ENCODE measurements at places on chromosomes 7 and 10. TPM values are rescaled to one million over a fixed set of nuclear protein-coding genes. Genes with fewer than 3 reads are reported as not detected.

DNA sequence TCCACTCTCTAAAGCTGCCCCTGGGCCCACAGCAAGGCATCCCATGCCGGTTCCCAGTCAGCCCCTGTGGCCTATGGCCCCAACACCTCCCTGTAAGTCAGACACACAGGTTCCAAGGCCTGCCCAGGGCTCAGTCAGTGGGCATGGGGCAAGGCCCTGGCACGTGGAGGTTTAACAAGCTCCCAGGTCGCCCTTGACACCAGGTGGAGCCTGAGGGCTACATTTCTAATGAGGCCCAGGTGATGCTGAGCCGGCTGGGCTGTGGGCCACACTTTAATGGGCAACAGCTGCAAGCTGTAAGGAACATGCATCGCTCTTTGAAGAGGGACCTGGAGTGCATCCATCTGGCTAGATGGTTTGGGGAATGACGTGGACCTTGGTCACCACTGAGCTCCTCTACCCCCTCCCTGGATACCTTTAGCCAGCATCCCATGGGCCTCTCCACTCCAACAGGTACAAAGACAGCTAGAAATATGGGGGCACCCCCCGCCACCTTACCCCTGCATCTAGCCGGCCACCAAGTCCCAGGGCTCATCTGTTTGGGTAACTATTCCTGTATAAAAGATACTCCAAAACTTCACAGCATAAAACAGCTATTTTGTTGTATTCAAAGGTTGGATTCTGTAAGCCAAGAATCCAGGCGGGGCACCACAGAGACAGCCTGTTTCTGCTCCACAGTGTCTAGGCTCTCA, 122.5 kb downstream of the OAT start:
- H3K4me3 ChIP-seq = no peak overlapping the region
- no peak overlapping the region for H3K27ac ChIP-seq
- H3K27me3 ChIP-seq = no peaks in the 10 kb centered on the region
- no peaks in the 10 kb centered on the region for H3K36me3 ChIP-seq

GRCh38 chr10:50404021-50404773, 152.9 kb upstream of the ASAH2 start:
- H3K36me3 ChIP-seq = no peaks in the 10 kb centered on the region
- H3K27me3 ChIP-seq = no peaks in the 10 kb centered on the region
- DNase-seq = no peak

- H3K36me3 ChIP-seq = no peaks in the 10 kb centered on the region
- no peaks in the 10 kb centered on the region for H3K4me1 ChIP-seq
- no peak overlapping the region for H3K27ac ChIP-seq
Observed at GRCh38 chr7:156038345-156038744, 226.1 kb upstream of the SHH start.

- no peak for DNase-seq
- no peak overlapping the region for H3K27ac ChIP-seq
- no peaks in the 10 kb centered on the region for H3K4me1 ChIP-seq
- H3K4me3 ChIP-seq = no peak overlapping the region
- H3K36me3 ChIP-seq = no peaks in the 10 kb centered on the region
- no peaks in the 10 kb centered on the region for H3K27me3 ChIP-seq
Observed at GRCh38 chr7:122983261-122983660, 12.2 kb downstream of the TAS2R16 start.

GRCh38 chr10:124743191-124744101, 732 bp downstream of the FAM53B start:
- DNase-seq = peak; percentile 92
- H3K36me3 ChIP-seq = no peaks in the 10 kb centered on the region
- peak overlapping the region; percentile 89 for H3K27ac ChIP-seq
- no peaks in the 10 kb centered on the region for H3K27me3 ChIP-seq
- peak overlapping the region; percentile 74 for H3K4me3 ChIP-seq

TMEM196 gene
- total RNA-seq = not detected

GRCh38 chr7:83541187-83541960, 107.6 kb downstream of the SEMA3E start:
- H3K36me3 ChIP-seq = no peaks in the 10 kb centered on the region
- H3K27ac ChIP-seq = no peak overlapping the region
- no peaks in the 10 kb centered on the region for H3K27me3 ChIP-seq
- no peak for DNase-seq

GRCh38 chr7:44050121-44050914, 5.8 kb downstream of the DBNL start:
- H3K4me1 ChIP-seq = peaks cover 32% of the 10 kb centered on the region
- H3K4me3 ChIP-seq = no peak overlapping the region
- DNase-seq = no peak
- no peaks in the 10 kb centered on the region for H3K27me3 ChIP-seq
- no peak overlapping the region for H3K27ac ChIP-seq

SLC18A2 gene
- 1.7 TPM for total RNA-seq

DNA sequence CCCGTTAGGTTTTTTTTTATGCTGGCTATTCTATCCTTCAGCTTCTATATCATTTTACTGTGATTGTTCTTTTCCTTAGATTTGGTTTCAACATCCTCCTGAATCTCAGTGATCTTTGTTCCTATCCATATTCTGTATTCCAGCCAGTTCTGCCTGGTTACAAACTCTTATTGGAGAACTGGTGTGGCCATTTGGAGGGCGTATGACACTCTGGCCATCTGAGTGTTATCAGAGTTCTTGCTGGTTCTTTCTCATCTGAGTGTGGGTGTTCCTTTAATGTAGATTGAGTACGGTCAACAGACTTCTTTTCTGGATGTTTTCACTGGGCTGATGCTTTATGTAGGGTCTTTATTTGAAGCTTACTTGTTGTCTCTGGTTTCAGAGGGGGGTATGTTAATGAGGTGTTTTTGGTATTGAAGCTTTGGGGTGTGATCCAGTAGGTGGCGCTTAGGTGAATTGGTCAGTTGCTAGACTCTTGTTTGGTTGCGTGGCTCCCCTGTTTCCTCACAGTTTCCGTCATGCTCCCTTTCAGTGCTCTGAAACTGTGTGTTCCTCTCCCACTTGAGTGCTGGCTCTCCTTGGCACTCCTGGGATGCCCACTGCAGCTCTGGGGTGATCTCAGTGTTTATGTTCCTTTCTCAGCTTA, 80.7 kb downstream of the FANK1 start:
- no peaks in the 10 kb centered on the region for H3K4me1 ChIP-seq
- no peaks in the 10 kb centered on the region for H3K36me3 ChIP-seq
- no peak overlapping the region for H3K4me3 ChIP-seq
- peak; percentile 57 for DNase-seq

- H3K27me3 ChIP-seq = no peaks in the 10 kb centered on the region
- no peak for DNase-seq
- H3K27ac ChIP-seq = peak overlapping the region; percentile 13
- no peaks in the 10 kb centered on the region for H3K36me3 ChIP-seq
Observed at GRCh38 chr10:110081911-110082310, 74.1 kb downstream of the ADD3 start.

YKT6 gene
- total RNA-seq = 79.5 TPM

CACNB2 gene
- total RNA-seq = 73.5 TPM

GRCh38 chr10:61279400-61279799, 173.8 kb downstream of the TMEM26 start:
- H3K4me1 ChIP-seq = peaks cover 39% of the 10 kb centered on the region
- no peaks in the 10 kb centered on the region for H3K36me3 ChIP-seq
- no peak overlapping the region for H3K4me3 ChIP-seq
- H3K27me3 ChIP-seq = no peaks in the 10 kb centered on the region
- DNase-seq = no peak

NACAD gene
- total RNA-seq = 7.5 TPM

DNA sequence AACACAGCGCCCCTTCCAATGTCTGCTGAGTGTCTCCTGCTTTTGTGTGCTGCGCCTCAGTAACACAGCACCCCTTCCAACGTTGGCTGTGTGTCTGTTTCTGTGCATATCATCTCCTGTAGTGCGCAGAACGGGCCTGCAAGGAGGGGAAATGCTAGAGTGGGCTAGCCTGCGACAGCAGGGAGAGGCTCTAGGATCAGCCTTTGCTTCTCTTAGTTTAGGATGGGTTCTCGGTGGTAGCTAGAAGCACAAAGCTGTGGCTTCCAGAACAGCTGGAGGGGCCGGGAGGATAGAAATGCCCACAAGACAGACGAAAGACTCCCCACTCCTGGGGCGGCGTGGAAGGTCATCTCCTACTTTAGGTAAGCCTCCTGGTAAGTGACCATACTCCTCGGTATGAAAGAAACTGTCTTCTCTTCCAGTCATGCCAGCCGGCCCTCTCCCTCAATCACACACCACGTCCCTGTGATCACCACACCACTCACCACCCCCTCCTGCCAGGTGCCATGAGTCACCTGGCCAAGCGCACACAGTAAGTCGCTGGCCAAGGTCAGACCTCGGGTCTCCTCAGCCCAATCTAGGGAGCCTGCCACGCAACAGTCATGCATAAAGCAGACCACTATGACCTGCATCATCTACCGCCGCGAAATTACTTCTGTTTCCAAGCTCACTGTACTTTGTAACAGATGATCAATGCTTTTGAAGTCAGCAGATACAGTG, 4.8 kb downstream of the PITRM1 start:
- peaks cover 9% of the 10 kb centered on the region for H3K4me1 ChIP-seq
- peaks cover 73% of the 10 kb centered on the region for H3K36me3 ChIP-seq
- H3K27ac ChIP-seq = no peak overlapping the region
- no peak overlapping the region for H3K4me3 ChIP-seq

CYP2C19 gene
- total RNA-seq = not detected

GRCh38 chr10:114681542-114681941, 23.5 kb upstream of the ABLIM1 start:
- no peaks in the 10 kb centered on the region for H3K36me3 ChIP-seq
- no peaks in the 10 kb centered on the region for H3K27me3 ChIP-seq
- peaks cover 51% of the 10 kb centered on the region for H3K4me1 ChIP-seq
- no peak for DNase-seq
- peak overlapping the region; percentile 47 for H3K27ac ChIP-seq

APBB1IP gene
- total RNA-seq = 6.2 TPM

PRR15 gene
- 0.65 TPM for total RNA-seq

AMPH gene
- total RNA-seq = 5.0 TPM

GRCh38 chr10:12656518-12657142, 307.3 kb downstream of the CAMK1D start:
- no peak for DNase-seq
- H3K4me3 ChIP-seq = no peak overlapping the region
- H3K27me3 ChIP-seq = no peaks in the 10 kb centered on the region
- H3K4me1 ChIP-seq = no peaks in the 10 kb centered on the region

NANOS1 gene
- 8.0 TPM for total RNA-seq

GRCh38 chr10:60399328-60399727, 9.7 kb upstream of the ANK3 start:
- H3K4me3 ChIP-seq = peak overlapping the region; percentile 18
- H3K27ac ChIP-seq = no peak overlapping the region
- no peaks in the 10 kb centered on the region for H3K27me3 ChIP-seq
- DNase-seq = no peak

ATP6V0A4 gene
- total RNA-seq = not detected

GRCh38 chr10:28631896-28632583, 45.3 kb upstream of the BAMBI start:
- H3K4me1 ChIP-seq = peaks cover 8% of the 10 kb centered on the region
- no peak for DNase-seq
- no peaks in the 10 kb centered on the region for H3K27me3 ChIP-seq
- H3K4me3 ChIP-seq = no peak overlapping the region
- H3K36me3 ChIP-seq = no peaks in the 10 kb centered on the region

GRCh38 chr7:25792586-25792985, 359.4 kb upstream of the NFE2L3 start:
- no peak overlapping the region for H3K4me3 ChIP-seq
- H3K27me3 ChIP-seq = no peaks in the 10 kb centered on the region
- peak overlapping the region; percentile 28 for H3K27ac ChIP-seq
- DNase-seq = no peak
- H3K4me1 ChIP-seq = peaks cover 14% of the 10 kb centered on the region

GRCh38 chr7:1698951-1699350, 28.9 kb downstream of the ELFN1 start:
- no peaks in the 10 kb centered on the region for H3K27me3 ChIP-seq
- no peaks in the 10 kb centered on the region for H3K4me1 ChIP-seq
- DNase-seq = no peak

DNA sequence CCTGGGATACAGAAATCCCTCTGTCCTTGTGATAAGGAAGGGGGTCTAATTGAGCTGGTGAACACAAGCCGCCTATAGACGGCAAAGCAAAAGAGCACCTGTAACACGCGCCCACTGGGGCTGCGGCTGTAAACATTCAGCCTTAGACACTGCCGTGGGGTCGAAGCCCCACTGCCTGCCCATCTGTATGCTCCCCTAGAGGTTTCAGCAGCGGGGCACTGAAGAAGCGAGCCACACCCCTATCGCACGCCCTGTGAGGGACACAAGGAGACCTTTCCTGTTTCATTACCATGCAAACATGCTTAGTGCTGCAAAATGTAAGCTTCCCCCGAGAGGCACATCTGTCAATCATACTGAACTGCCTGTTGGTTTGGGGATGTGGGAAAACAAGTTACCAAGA, 82.1 kb downstream of the NRP1 start:
- H3K27ac ChIP-seq = no peak overlapping the region
- peaks cover 71% of the 10 kb centered on the region for H3K36me3 ChIP-seq

SNCG gene
- total RNA-seq = 13.3 TPM

MYL7 gene
- total RNA-seq = not detected

DNA sequence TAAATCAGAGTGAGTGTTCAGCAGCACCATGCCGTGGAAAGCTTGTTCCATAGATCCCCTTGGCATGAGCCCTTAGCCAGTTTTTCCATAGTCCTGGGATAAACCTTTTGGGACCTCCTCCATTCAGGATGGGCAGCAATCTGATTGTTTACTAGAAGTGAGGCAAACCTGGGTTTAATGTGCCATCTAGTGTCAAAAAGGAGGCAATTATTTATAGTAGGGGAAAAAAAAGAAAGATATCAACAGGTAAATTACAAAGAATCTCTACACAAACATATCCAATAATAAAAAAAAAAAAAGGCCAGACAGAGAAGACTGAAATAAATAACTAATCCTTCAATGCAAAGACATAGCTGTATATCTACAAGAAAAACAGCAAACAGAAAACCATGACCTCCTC, 229.0 kb upstream of the STK17A start:
- H3K36me3 ChIP-seq = no peaks in the 10 kb centered on the region
- H3K27ac ChIP-seq = no peak overlapping the region
- H3K27me3 ChIP-seq = no peaks in the 10 kb centered on the region
- no peak for DNase-seq
- H3K4me3 ChIP-seq = no peak overlapping the region

AKR1E2 gene
- 16.9 TPM for total RNA-seq

CTAGE15 gene
- total RNA-seq = 0.34 TPM

CCDC3 gene
- total RNA-seq = 79.1 TPM

GRCh38 chr10:46069771-46070463, 23.8 kb upstream of the MSMB start:
- H3K36me3 ChIP-seq = no peaks in the 10 kb centered on the region
- H3K27ac ChIP-seq = no peak overlapping the region
- no peak overlapping the region for H3K4me3 ChIP-seq
- peak; percentile 12 for DNase-seq
- no peaks in the 10 kb centered on the region for H3K4me1 ChIP-seq

PLXDC2 gene
- 28.7 TPM for total RNA-seq

PNLIPRP2 gene
- not detected for total RNA-seq

CRYGN gene
- 1.3 TPM for total RNA-seq

TMEM236 gene
- total RNA-seq = 0.34 TPM

HHEX gene
- 8.3 TPM for total RNA-seq

CALY gene
- 2.1 TPM for total RNA-seq

All from esophagus muscularis mucosa (tissue), 4 donors.